ENCODE measurements at places on chromosomes 13 and 19.

DNA sequence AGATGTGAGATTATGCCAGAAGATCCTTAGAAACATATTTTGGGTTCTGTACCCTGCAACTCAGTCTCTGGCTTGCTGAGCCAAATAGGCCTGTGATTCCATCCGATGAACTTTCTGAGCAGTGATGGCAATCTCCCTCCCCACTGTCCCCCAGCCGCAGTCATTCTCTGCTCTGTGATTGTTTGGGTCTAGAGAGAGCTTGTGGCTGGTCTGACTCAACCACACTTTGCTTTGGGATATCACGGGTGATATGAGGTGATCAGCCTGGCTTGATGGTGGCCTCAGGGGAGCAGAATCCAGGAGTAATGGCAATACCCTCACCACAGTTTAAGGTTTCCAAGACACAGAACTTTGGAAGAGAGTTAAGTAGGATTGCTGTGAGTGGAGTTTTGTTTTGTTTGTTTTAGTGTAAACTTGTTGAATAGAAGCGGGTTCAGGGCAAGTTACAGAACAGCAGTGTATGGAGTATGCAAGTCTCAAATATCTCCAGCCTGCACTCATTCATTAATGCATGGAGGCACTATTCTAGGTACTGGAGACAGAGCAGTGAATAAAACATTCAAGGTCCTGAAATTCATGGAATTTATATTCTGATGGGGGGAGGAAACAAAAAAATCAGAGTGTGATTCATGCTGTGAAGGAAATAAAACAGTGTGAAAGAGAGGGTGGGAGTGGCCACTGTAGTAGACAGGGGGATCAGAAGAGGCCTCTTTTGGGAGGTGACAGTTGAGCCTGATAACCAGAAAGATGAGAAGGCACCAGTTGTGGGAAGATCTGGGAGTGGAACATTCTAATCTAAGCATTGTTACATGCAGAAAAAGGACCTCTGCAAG is 5.3 kb downstream of the SAMD4B start:
- DNase-seq: no peak

- peak; percentile 57 for DNase-seq
These were observed 6.9 kb downstream of the IL4I1 start for GRCh38 chr19:49889687-49890348.

DNA sequence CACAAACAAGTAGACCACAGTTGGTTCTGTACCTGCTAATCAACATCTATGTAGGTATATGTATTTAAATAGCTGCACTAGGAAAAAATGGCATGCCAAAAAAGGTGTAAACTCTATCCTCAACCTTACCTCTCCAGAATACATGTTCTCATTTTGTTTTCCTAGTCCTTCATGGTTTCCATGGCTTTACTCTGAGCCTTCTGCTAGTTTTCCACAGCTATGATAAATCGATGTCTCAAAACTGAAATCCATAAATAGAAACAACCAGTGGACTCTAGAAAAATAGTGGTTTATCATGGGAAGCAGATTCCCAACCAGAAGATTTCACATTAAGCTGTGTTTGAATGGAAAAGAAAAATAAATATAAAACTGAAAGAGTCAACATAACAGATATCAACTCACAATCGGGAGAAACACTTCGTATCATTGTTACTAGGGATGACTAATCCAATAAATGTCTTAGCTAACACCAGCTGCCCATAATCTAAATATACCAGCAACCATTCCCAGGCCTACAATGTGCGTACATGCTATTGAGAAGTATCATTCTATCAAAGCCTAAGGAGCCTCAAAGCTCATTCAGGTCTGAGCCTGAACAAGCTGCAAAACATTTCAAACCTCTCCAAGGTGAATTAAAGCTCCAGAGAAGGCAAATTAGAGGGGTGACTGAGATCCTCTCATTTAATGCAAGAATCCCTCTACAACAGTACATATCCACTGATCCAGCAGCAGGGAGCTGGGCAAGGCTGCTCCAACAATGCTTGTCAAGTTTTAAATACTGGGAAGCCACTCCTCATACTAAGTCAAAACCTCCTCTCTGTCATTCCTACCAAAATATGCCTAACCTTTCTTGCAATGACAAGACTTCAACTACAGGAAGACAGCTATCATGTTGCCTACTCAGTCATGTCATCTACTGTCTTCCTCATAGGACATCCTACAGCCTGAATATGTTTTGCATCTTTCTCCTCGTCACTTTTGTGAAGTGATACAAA is 90.2 kb downstream of the KCTD12 start:
- DNase-seq: no peak

DNA sequence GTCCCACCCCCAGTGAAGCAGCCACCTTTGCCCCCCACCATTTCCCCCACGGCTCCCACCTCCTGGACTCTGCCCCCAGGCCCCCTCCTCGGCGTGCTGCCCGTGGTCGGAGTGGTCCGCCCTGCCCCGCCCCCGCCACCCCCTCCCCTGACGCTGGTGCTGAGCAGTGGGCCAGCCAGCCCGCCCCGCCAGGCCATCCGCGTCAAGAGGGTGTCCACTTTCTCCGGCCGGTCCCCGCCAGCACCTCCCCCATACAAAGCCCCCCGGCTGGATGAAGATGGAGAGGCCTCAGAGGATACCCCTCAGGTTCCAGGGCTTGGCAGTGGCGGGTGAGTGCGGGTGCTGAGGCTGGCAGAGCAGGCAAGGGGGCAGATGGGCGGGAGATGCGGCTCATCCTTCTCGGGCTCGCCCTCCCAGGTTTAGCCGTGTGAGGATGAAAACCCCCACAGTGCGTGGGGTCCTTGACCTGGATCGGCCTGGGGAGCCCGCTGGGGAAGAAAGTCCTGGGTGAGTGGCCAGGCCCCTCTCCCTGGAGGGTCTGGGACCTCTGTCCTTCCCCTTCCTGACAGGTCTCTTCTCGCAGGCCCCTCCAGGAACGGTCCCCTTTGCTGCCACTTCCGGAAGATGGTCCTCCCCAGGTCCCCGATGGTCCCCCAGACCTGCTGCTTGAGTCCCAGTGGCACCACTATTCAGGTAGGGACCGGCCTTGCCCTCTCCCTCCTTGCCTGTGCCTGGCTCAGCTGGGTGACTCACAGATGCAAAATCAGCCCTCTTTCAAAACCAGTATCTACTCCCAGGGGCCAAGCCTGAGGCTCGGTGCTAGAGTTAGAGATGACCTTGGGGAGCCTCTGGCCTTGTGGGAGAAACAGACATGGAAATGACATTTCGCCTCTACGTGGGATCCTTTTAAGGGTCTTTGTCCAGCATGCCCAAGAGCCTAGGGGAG is 8.8 kb downstream of the IGFLR1 start:
- DNase-seq: no peak

DNA sequence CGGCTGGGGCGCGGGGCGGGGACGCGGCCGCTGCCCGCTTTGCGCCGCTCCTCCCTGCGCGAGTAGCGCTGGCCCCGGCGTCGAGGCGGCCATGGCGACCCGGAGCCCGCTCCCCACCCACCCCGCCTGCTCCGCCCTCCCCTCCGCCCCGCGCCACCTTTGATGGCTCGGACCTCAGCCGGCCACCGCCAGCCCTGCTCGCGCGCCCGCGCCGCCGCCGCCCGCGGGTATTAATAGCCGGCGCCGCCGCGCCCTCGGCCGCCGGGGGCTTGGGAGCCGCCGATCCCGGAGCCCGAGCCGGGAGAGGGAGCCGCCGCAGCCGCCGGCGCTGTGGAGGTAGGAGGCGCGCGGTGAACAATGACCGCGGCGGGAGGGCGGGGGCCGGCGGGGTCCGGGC is 261 bp downstream of the FARP1 start:
- no peak for DNase-seq

GRCh38 chr13:70090036-70090723 is 17.4 kb upstream of the ATXN8OS start:
- no peak for DNase-seq
